ENCODE measurements at places on chromosomes 11 and 22. TPM values are rescaled to one million over a fixed set of nuclear protein-coding genes. Genes with fewer than 3 reads are reported as not detected.

- no peak for DNase-seq
These were observed 20.8 kb upstream of the SMIM38 start for GRCh38 chr11:69134957-69135356.

GRCh38 chr22:48103126-48103875, 1340.9 kb downstream of the TBC1D22A start:
- no peak for DNase-seq

DNA sequence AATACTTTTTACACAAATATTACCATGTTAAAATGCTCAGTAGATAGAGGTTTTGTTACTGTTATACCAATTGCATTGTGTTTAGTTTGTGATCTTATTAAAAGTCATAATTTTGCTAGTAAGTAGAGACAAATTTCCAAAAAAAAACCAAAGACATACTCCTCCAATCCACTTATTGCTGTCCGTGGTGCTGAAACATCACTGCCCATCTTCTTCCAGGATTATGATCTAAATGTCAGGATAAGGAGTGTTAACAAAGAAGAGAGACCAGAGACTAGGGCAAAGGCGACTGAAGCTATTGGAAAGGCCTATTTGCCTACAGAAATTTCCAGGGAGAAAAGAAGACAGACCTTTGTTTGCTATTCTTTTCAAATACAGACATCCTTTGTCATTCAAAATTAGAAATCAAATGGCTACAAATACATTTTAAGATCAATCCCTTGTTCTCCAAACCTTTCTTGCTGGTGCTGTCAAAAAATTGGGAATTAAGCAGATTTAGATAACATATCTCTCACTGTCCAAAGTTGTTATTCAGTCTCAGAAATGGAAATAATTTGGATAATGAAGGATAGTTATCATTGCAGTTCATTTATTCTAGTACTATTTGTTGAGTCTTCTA, 199.7 kb downstream of the C11orf91 start:
- DNase-seq: no peak

GRCh38 chr22:39528080-39528661, 4.4 kb downstream of the RPS19BP1 start:
- DNase-seq: no peak

DNA sequence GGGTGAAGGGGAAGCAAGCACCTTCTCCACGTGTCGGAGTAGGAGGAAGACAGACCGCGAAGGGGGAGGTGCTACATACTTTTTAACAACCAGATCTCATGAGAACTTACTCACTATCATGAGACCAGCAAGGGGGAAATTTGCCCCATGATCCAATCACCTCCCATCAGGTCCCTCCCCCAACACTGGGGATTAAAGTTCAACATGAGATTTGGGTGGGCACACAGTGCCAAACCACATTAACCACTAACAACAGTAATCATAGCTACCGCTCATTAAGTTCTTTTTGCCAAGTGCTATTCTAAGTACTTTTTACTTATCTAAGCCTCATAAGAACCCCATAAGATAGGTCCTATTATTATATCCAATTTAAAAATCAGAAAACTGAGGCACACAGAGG, 450.5 kb upstream of the DDI1 start:
- DNase-seq: no peak

GRCh38 chr11:40230821-40231220, 1228.6 kb downstream of the LRRC4C start:
- no peak for DNase-seq

GRCh38 chr11:34086554-34087283, 18.7 kb upstream of the NAT10 start:
- no peak for DNase-seq

- DNase-seq: no peak
These were observed 21.3 kb downstream of the IZUMO1R start for GRCh38 chr11:94325681-94326080.

DNA sequence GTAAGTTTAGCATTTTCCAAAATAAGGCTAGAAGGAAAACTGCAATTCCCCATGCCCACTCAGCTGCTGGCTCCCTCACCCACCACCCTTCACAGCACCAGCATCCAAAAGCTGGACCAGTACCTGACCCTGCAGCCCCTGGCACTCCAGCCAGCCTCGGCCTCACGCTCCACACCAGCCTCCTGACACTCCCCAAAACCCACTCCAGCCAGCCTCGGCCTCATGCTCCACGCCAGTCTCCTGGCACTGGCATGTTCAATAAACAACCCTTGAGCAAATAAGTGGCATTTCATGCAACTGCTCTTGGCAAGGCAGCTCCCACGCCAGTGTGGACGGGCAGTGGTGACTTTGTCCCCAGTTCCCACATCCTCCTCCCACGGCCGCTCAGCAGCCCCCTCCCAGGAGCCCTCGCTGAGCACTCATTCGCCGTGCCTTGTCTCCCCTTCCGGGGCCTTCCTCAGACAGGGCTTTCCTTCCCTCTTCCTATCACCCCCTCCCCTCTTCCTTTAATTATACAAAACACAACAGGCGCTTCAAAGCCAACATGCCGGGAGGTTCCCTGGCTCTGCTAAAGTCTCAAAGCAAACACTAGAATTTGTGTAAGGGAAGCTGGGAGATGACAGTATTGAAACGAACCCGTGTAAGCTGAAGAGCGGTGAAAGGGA, 6.8 kb downstream of the TOLLIP start:
- no peak for DNase-seq

GRCh38 chr11:100709233-100709957, 22.3 kb downstream of the ARHGAP42 start:
- DNase-seq: no peak

- no peak for DNase-seq
These were observed 90.5 kb downstream of the NTM start for GRCh38 chr11:131460931-131461330.

GRCh38 chr11:17719938-17720795, 796 bp downstream of the MYOD1 start:
- no peak for DNase-seq

- no peak for DNase-seq
These were observed 19.8 kb upstream of the TMPRSS5 start for GRCh38 chr11:113725913-113726312.

DNA sequence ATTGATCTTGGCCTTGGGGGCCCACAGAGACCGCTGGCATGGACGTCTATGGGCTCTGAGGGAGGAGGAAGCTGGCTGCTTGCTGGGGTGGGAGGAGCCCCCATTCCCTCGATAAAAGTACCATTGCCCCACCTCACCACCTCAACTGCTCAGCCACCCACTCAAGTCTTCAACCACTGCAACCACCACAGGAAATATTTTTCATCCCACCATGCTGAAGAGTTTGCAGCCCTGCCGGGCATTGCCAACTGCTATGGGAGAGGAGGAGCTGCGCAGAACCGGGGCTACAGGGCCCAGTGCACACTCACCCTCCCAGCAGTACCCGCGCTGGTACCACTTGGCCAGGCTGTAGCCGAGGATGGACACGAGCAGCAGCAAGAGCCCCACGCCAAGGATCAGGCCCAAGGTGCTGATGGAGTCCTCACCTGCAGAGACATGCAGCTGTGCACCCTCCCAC, 29.2 kb downstream of the IL10RA start:
- DNase-seq: no peak

GRCh38 chr22:22791438-22792181, 96.0 kb upstream of the IGLL5 start:
- no peak for DNase-seq

DNA sequence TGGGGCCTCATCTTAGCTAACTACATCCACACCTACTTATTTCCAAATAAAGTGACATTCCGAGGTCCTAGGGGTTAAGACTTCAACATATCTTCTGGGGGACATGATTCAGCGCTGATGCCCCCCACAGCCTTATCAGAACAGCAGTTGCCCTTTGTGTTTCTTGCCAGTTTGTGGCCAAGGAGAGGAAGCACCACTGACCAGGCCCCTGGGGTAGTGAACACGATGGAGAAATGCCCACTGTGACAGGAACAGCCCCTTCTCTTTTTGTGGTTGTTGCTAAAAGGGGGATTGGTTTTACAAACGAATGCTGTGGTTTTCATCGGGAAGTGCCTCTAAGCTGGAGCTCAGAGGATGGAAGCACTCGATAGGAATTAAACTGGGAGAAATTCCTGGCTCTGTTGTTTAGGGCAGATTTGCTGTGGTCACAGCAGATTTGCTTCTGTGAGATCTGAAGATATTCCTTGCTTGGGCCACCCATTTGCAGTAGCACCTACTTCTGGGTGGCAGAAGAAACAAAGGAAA, 88.8 kb downstream of the ABTB2 start:
- no peak for DNase-seq

- no peak for DNase-seq
These were observed 46.7 kb upstream of the CTTN start for GRCh38 chr11:70351646-70352045.

DNA sequence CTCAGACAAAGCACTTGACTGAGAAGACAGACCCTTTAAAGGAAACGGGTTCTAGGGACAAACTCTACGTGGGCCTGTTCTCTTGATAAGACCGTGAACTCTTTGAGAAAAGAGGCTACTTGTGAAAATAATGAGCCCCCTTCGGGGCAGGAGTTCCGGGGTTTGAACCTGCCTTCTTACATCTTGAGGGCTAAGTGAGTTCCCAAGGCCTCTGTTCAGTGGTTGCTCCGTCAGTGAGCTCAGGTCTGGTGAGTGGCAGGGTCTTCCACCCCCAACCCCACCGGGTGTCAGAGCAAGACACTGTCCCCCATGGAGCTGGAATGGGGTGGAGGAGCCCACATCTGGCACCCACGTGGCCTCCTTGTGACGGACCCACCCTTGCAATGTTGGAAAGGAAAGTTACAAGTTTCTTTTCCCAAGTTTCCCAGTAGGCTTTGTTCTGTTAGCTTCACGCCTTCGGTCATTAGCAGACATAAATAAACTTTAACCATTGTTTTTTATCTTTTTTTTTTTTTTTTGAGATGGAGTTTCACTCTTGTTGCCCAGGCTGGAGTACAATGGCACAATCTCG, 6.3 kb upstream of the SAMM50 start:
- no peak for DNase-seq

DNA sequence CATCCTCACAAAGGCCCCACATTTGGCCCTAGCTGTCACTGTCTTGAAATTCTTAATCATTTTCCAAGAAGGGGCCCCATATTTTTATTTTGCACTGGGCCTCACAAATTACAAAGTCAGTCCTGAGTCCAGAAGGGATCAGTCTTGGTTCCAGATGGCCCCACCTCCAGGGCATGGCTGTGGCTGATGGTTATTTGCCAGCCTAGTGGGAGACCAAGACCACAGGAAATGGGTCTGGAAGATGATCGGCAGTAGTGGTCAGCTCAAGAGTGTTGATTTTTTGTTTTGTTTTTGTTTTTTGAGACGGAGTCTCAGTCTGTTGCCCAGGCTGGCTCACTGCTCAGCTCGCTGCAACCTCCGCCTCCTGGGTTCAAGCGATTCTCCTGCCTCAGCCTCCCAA, 47.1 kb upstream of the EMID1 start:
- no peak for DNase-seq

Gene IL17REL
- total RNA-seq: 0.68 TPM

Gene CALCA
- total RNA-seq: not detected

Gene ACTN3
- total RNA-seq: not detected

Gene POU2AF2
- total RNA-seq: not detected

Gene APOBEC3B
- 1.5 TPM for total RNA-seq

Gene ABCG4
- total RNA-seq: not detected

Gene CDKN1C
- 42.7 TPM for total RNA-seq

Measured in prostate gland (tissue), 2 donors.